ENCODE measurements at places on chromosomes 7 and 10.

- DNase-seq: no peak
Observed at GRCh38 chr7:70699271-70699670, 432.7 kb upstream of the GALNT17 start.

DNA sequence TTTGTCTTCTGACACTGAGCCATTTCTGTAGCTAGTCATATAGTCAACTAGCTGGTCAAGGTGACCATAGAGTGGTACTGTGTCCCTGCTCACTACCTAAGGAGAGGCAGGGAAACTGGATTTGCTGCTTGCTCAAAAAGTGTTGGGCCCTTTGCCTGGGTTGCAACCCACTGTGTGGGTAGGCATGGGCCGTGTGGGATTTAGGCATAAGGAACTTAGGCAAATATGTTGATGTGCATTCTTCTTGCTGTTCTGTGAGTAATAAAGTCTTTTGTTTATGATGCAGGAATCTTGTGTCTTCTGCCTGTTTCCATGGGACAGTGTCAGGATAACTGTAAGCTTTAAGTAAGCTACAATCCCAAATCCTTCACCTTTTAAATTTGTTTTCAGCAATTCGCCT is 23.1 kb upstream of the TCTN3 start:
- no peak for DNase-seq

- DNase-seq: peak; percentile 8
Observed at GRCh38 chr7:149414745-149415390, 46.0 kb downstream of the ZNF777 start.

DNA sequence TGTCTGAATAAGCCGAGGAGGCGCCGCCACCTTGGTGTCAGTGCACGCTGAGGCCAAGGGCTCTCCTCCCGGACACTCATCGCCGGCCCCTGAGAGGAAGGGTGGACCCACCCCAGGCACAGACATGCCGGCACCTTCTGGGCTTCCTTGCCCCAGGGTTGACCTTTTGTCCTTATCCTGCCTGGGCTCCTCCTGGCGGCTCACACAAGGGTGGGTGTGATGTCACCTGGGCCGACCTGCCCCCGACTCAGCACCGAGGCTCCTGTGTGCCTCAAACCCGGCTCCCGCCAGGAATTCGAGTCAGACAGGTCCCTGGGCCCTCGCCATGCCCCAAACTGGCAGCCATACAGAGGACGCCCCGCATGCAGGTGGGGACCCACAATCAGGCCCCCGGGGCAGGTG is 17.7 kb upstream of the CFAP46 start:
- DNase-seq: no peak

DNA sequence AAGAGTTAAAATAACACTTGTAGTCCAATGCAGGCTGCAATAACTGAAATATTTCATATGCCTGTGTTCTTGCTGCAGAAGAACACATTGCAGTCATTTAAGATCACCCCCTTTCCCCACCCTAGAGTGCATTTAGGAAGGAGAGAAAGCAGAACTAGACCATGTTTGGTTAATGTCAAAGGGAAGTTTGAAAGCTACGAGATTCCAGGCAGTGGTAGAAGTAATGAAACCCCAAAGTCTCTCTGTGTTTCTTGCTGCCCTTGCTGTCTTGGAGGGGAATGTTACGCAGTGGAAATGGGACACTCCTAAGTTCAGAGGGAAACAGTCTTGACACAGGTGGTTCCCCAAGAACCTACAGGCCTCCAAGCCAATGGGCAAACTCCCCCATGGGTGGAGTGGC is 242.9 kb downstream of the PTEN start:
- no peak for DNase-seq

GRCh38 chr7:132755538-132756483 is 179.5 kb upstream of the PLXNA4 start:
- no peak for DNase-seq

- DNase-seq: no peak
Observed at GRCh38 chr10:6497620-6498019, 82.5 kb downstream of the PRKCQ start.

DNA sequence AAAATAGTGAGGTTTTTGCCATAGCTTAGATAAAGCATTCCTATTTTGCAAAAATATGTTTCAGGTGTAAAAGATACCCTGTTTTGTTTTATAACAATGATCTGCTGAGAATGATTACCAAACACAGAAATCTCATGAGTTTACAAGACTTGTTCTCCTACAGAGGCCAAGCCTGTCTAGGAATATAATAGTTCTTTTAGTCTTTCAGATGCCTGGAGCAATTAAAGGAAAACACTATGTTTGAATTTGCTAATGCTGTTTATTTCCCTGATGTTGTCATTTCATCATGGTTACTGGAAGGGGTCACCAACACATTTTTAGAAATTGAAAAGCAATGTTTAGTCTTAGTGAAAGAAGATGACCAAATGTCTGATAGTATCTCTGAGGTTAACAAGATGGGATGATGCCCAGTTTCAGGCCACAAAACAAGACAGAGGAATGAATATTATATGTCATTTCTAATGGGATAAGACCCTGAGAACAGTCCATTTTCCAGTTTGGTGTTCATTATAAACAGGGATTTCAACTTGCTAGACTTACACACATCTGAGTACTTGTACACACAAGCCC is 559.9 kb downstream of the INHBA start:
- DNase-seq: no peak

GRCh38 chr7:71472962-71473361 is 341.0 kb downstream of the GALNT17 start:
- DNase-seq: no peak

- DNase-seq: no peak
Observed at GRCh38 chr10:112519133-112519761, 72.2 kb downstream of the VTI1A start.

DNA sequence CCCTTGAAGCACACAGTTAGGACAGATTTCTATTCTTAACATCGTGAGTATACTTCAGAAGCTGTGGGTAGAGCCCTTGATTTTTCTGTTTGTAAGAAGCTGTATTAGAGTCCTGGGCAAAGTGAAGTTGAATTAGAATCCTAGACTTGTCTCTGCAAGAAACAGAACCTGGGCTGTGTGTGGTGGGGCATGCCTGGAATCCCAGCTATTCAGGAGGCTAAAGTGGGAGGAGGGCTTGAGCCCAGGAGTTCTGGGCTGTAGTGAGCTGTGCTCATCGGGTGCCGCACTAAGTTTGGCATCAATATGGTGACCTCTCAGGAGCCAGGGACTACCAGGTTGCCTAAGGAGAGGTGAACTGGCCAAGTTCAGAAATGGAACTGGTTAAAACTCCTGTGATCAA is 183.4 kb downstream of the GNAI1 start:
- no peak for DNase-seq

- no peak for DNase-seq
Observed at GRCh38 chr7:11373546-11374142, 400.0 kb downstream of the PHF14 start.

Data from effector memory CD4-positive, alpha-beta T cell (primary cell).